ENCODE measurements at places on chromosomes 4 and X.
A peak's percentile ranks its signal among the peaks of the same experiment; 100 is the strongest.

DNA sequence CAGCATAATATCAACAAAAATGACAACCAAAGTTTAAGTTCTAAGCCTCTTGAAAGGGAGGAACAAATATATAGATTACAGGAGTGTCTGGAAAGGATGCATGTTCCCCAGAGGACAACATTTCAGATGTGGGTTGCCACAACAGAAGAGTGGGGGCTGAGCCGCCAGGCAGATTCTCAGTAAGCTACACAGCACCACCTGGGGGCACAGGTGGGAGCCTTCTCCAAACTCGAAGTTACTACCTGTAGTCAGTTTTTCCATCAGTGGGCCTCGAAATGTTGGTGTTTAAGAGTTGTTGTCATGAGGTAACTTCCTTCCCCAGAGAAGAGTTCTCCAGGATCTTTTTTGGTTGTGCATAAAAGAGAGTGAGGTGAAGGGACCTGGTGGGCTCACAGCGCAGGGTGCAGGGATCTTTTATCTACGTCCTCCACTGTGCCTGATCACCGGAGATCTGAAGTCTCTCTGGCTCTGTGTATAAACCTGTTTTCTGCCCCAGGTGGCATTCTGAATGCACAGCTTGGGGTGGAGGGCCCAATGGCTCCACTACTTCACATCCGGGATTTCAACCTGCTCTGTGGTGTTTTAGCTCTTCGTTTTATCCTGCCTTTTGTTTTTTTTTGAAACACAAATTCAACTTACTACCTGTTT lies 58.4 kb upstream of the STS start:
- peak; percentile 46 for DNase-seq

GRCh38 chr4:133127500-133127899 lies 21.6 kb upstream of the PCDH10 start:
- no peak for DNase-seq

DNA sequence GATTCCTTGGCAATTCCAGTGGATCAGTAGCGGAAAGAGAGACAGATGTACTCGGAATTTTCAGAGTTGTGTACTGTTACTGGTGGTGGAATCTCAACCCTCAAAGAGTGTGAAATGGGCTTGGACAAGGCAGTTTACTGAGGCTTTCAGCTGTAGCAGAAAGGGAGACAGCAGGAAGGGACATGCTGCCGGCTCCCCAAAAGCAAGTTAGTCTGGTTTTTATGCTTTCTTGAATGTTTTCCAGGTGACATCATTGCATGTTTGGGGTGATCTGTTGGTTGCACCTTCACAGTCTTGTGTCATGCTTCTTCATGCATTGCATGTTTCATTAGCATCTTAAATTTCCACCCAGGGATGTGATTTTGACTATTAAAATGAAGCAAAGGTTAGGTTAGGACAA lies 1282.2 kb downstream of the ADGRL3 start:
- no peak for DNase-seq

- no peak for DNase-seq
Observed at GRCh38 chrX:132657876-132658275, 169.0 kb upstream of the MBNL3 start.

DNA sequence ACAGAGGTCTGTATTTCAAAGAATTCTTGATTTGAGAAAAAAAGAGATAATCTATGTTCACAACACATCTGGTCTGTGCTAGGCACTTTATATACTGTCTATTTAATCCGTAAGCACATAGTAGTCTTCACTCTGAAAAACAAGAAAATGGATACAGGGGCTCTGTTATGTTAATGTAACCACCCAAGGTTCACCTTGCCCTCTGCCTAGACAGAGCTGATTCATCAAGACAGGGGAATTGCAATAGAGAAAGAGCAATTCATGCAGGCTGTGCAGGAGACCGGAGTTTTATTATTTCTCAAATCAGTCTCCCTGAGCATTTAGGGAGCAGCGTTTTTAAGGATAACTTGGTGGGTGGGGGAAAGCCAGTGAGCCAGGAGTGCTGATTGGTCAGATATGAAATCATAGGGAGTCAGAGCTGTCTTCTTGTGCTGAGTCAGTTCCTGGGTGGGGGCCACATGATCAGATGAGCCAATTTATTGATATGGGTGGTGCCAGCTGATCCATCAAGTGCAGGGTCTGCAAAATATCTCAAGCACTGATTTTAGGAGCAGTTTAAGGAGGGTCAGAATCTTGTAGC lies 92.9 kb upstream of the TNIP3 start:
- DNase-seq: no peak

- no peak for DNase-seq
Observed at GRCh38 chr4:177569434-177569833, 127.2 kb upstream of the AGA start.

DNA sequence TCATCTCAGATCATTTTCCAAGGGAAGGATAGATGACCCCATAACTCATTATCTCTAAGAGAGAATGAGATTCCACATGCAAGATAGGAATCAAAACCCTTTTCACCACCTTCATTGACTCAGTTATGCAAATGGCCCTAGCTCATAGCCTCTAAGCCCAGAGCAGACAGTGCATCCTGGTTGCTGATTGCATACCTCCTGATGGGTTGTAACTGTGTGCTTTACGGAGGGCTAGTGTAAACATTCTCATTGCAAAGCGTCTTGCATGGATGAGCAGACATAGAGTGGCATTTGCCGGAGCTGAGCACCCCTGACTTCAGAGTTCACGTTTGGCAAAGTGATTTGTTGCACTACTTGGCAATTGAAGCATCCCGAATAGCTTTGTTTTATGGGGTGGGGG lies 151.0 kb downstream of the VCX3A start:
- no peak for DNase-seq

DNA sequence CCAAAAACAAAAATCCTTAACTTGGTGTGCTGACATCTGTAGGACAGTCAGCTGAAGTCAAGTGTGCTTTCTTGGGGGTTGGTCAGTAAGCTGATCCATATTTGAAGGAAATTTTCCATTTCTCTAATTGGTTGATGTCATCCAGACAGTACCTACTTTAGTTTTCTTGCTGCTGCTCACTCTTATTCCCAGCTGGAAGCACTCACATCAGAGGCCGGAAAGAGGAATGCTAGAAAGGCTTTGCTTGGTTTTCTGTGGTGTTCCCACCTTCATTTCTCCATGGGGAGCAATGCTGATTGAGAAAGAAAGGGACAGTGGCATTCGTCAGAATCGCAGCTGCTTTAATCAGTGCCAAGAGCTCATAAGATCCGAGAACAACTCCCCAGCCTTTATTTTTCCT lies 227.0 kb downstream of the C4orf33 start:
- no peak for DNase-seq

DNA sequence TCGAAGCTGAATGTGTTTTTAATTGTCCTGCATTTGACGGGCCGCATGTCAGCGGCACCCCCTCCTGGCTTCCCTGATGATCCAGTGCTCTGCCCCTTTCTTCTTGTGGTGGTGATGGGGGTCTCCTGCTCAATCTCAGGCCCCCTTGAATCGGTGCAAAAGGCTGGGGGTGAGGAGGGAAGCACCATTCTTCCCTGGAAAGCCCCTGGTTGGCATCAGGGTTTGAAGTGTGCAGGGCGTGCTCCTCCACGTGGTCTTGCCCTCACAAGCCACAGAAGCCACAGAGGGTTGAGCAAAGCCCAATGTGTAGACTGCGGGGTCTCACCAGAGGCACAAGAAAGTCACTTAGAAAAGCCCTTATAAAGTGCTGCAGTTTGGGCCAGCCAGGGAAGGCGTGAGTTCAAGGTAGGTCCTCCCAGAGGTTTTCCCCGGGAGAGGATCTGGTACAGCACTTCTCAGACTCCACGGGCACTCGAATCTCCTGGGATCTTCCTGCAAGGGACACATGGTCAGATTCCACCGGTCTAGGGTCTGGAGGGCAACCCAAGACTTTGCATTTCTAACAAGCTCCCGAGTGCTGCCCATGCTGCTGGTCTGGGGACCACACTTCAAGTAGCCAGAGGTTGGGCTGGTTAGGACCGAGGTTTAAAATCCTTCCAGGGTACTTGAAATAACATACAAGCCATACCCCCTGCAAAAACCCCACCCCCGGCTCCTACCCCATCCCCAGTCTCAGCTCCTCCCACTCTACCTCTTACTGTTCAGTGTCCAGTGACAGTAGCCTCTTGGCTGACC lies 35.1 kb downstream of the PSAPL1 start:
- no peak for DNase-seq

- DNase-seq: no peak
Observed at GRCh38 chrX:69110116-69110530, 55.1 kb downstream of the PJA1 start.

GRCh38 chrX:10008483-10009056 lies 41.4 kb downstream of the CLDN34 start:
- no peak for DNase-seq

GRCh38 chr4:114488301-114488982 lies 110.2 kb upstream of the UGT8 start:
- DNase-seq: no peak

DNA sequence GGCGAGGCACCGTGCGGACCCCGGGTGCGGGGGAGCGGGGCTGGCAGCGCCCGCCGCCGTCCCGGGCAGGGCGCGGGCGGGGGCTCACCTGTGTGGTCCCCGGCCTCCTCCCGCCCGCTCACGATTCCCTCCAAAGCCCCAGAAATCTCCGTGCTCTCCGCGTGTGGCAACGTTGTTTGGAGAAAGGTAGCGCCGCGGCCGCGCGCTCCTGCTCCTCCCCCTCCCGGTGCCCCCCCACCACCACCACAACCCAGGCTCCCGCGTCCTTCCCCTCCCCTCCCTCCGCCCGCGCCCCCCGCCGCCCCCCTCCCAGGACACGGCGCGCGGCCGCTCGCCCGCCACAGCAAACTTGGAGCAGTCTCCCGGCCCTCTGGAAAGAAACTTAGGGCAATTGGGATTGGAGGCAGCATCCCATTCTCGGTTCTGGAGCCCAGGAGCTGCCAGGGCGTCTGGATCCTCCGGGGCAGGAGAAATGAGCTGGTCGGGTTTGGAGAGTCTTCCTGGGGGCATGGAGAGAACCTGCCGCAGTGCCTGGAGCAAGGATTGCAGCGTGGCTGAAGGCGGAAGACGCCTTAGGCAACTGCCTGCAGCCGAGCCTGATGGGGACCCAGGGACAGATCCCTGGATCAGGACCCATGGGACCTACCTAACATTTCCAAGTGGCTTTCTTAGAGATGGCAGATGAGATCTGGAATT lies 855 bp downstream of the KLF3 start:
- DNase-seq: no peak

- DNase-seq: no peak
Observed at GRCh38 chr4:119678761-119679160, 50.2 kb upstream of the PDE5A start.

DNA sequence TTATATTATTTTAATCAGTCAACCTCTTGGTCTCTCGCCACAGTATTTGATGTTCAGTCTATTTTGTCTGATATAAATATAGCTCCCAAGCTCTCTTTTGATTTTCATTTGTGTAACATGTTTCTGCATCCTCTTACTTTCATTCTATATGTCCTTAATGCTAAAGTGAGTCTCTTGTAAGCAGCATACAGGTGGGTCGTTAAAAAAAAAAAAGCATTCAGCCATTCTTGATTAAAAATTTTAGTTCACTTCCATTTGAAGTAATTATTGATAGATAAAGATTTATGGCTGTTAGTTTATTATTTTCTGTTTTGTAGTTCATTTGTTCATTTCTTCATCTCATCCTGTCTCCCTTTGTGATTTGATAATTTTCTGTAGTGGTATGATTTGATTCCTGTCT lies 229.1 kb downstream of the GUCY2F start:
- DNase-seq: no peak

- no peak for DNase-seq
Observed at GRCh38 chrX:77276742-77277141, 170.4 kb upstream of the FGF16 start.

DNA sequence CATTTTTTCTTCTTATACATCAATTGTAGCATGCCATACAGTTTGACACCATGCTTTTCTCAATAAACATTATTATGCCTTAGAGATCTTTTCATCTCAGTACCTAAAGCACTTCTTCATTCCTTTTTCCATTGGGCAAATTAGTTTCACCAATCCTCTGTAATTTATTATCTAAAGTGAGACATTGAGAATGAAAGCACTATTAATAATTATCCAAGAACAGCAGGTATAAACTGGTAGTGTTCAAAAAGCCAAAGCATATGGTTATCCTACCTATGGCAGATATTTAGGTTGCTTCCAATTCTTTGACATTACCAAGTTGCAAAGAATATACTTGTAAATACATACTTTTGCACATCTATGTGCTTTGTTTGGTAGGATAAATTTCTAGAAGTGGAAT lies 15.6 kb downstream of the LAMTOR3 start:
- no peak for DNase-seq

DNA sequence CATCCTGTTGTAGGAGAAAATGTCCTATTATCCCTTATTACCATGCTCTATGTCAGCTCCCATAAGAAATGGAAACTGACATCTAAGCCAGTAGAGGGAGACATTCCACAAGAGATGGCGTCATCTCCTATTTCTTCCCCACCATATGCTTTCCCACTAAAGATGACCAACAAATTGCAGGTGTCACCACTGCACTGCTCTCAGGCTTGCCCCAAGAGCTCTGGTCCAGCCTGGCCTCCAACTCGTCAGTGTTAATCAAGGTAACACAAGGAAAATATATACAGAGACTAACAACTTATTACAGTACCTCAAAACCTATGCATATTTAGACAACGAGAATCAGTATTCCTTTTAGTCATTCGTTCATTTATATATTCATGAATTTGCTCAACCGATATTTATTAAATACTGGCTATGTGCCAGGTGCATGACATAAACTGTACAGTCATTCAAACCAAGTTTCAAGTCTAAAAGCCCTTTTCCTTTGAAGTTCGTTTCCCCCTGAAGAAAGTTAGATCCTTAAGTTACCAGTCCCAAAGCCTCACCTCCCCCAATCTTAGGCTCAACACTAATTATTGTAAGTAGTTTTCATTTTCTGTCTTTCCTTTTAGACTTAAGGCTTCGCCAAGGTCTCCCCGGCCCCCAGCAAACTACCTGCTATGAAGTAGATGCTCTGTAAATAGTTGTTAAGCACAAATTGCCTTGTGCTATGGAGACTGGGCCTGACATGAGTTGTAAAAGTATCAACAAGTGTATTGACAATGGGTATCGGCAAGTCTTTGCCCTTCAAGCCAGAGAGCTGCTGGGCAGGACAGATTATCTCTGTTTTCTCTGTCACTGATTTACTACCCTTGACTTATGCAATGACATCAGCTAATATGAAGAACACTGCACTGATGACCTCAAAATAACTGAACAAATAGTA lies 3.1 kb upstream of the FGB start:
- no peak for DNase-seq

GRCh38 chrX:71168134-71168533 lies 23.5 kb downstream of the NLGN3 start:
- DNase-seq: no peak

DNA sequence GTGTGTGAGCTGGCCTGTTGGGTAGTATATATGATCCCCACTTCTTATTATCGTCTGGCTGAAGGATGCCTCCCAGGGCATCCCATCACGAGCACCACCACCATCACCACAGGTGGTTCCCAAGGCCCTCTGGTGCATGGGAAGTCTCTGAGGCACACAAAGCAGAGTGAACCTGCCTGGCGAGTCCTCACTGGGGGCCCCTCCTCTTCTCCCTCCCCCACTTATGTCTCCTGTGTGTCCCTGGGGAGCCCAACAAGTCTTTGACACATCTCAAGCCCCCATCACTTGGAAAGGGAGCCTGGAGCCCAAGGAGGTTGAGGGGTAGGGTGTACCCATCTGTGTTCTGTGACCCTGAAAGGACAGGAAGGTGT lies 45.5 kb upstream of the NKX1-1 start:
- no peak for DNase-seq
